ENCODE measurements at places on chromosomes 5 and 9.

- DNase-seq, result no peak
These were observed 535 bp downstream of the JMY start for GRCh38 chr5:79236362-79236969.

- DNase-seq, result no peak
These were observed 116.6 kb downstream of the NMUR2 start for GRCh38 chr5:152288499-152288898.

DNA sequence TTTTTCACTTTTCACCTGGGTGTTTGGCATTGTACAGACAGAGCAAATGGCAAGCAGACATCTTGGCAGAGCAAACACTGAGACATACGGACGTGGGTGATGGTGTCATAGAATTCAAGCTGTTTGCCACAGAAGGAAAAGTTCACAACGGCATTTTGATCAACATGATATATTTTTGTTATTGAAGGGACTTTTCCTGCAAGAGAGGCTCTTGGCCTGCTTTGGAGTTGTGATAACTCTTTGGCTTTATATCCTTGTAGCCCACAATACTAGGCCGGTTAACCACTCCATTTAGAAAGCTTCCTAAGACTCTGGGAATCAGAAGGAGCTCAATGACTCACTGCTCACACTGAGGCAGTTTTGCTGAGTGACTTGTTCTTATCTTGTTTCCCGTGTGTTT, 1038.3 kb downstream of the TLE1 start:
- peak; percentile 13 for DNase-seq

- no peak for DNase-seq
These were observed at the start of gene LEAP2 for GRCh38 chr5:132873119-132873929. LEAP2 (plus strand) TSS chr5:132873668; CDS start chr5:132873695, 27 bp downstream.

- no peak for DNase-seq
These were observed 83.4 kb downstream of the SH3PXD2B start for GRCh38 chr5:172370648-172371545.

- DNase-seq, result no peak
These were observed 581.4 kb downstream of the CDK5RAP2 start for GRCh38 chr9:119998614-119999013.

DNA sequence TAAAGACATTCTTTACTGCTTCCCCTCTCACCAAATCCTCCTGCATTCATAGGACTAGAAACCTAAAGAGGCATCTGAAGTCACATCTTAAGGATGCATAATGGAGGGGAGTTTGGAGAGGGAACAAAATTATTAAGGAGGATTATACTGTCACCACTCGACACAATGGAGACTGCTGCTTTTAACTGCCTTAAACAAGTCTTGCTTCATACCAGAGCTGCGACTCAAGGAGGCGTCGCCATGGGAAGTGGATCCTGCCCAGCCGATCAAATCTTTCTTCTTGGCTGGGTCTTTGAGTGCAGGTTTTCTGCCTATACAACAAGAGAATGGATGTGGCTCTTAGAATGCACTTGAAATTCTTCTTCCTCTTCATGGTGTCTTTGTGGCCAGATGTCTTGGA, 66.7 kb upstream of the FOXE1 start:
- DNase-seq, result no peak

DNA sequence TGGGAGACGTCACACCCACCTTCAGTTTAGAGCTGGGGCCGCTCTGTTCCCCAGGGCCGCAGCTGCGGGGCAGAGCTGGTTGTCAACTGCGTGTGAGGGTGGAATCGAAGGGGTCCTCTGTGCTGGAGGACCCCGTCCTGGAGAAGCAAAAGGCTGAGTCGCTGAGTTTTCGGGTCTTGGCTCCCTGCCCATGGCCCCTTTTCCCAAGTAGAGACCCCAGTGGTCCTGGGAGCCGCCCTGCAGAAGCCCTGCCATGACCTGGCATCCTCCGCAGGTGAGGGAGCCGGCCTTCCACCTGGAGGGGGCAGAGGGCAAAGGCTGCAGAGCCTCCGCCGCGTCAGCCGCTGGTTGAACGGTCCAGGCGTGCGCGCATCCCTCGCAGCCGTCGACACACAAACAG, 90.4 kb upstream of the COL5A1 start:
- DNase-seq, result no peak

DNA sequence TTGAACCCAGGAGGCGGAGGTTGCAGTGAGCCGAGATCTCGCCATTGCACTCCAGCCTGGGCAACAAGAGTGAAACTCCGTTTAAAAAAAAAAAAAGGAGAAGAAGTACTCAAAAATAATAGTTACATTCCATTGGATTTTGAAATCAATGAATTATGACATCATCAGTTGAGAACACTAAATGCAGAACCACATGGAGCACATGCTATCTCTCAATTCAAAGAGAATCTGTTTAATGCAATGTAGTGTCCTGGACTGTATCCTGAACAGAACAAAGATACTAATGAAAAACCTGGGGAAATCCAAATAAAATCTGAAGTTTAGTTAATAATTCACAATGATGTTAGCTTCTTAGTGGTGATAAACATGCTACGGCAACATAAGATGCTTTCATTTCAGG, 20.3 kb downstream of the CDC14B start:
- no peak for DNase-seq

- no peak for DNase-seq
These were observed 18.8 kb downstream of the TRIO start for GRCh38 chr5:14161825-14162556.

- no peak for DNase-seq
These were observed 551.9 kb downstream of the PRELID2 start for GRCh38 chr5:145283141-145283810.

GRCh38 chr9:4298255-4299004, 1.4 kb downstream of the GLIS3 start:
- no peak for DNase-seq

DNA sequence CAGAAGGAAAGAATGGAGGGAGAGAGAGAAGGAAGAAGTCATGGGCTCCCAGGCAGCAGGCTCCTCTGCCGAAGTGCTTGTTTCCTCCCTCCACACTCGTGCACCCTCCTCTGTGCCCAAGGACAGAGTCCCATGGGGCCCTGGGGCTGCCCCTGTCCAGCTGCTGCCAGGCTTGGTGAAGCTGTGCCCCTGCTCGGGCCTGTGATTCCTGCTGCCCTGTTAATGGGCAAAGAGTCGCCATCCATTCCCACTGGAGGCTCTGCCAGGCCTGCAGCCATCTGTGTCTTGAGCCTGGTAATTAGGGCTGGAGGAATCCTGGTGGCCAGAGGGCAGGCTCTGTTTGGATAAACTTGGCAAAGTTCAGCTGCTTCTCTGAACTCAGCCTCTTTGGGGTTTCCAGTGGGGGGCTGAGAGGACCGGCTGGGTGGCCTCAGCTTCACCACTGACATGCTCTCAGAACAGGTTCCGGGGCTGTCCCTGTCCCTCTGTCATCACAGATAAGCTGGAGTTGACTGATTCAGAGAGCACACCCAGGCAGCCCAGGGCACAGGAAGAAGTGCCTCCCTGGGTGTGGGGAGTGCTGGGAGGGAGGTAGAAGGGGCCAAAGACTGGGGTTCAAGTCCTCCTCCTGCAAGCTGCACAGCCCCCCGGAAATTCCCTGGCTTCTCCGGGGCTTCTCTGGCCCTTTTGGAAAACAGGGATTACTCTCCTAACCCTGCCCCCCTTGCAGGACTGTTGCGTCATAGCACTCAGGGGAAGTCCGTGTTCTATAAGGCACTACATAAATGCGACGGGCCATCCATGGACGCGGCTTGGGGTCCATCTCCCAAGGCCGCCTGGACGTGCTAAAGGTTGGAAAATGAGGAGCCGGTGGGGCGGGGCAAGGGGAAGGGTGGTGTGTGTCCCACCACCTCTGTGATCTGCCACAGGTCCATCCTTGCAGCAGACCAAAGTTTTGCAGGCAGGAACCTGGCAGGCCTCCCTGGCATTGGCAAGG, 154.8 kb downstream of the PAX5 start:
- no peak for DNase-seq

DNA sequence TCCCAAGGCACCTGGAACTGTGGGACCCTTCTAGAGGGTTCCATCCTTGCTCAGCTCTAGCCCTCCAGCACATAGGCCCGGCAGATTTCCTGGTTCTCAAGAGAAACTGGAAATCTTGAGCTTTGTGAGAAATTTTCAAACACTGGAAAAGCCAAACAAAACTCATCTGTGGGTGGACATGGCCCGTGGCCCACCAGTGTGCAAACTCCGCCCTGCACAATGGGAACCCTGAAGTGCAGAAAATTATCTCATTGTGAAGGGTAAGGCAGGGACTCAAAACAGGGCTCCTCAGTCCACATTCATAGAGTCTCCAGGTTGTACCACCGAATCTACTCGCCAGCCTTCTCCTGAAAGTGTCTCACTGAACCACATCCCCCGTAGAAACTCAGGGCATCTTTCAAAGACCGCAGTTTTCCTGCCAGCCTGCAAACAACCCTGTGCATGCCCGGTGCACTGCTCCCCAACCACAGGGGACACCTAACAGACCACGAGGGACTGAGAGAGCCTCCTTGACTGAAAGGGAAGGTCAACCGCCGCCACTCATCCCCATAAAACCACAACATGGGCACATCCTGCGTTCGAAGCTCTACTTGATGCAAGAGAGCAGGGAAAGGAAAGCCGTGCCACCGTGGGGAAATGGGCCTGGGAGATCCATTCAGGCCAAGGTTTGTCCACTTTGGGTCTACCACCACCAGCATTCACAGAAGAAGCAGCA, 18.1 kb downstream of the ADAMTS2 start:
- DNase-seq, result no peak

DNA sequence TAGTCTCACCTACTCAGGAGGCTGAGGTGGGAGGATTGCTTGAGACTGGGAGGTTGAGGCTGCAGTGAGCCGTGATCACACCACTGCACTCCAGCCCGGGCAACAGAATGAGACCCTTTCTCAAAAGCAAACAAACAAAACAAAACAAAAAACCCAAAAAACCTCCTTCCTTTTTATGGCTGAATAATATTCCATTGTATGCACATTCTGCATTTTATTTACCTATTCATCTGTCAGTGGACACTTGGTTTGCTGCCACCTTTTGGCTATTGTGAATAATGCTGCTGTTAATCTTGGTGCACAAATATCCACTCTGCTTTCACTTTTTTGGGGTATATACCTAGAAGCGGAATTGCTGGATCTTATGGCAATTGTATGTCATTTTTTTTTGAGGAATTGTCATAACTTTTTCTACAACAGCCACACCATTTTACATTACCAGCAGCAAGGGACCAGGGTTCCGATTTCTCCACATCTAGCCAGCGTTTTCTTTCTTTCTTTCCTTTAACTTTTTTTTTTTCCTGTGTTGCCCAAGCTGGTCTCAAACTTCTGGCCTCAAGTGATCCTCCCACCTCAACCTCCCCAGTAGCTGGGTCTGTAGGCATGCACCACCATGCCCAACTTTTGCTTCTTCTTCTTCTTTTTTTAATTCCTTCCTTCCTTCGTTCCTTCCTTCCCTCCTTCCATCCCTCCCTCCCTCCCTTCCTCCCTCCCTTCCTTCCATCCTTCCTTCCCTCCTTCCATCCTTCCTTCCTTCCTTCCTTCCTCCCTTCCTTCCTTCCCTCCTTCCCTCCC, 30.6 kb downstream of the NKX2-5 start:
- no peak for DNase-seq

- no peak for DNase-seq
These were observed 178.8 kb upstream of the KIF2A start for GRCh38 chr5:62127098-62127736.

DNA sequence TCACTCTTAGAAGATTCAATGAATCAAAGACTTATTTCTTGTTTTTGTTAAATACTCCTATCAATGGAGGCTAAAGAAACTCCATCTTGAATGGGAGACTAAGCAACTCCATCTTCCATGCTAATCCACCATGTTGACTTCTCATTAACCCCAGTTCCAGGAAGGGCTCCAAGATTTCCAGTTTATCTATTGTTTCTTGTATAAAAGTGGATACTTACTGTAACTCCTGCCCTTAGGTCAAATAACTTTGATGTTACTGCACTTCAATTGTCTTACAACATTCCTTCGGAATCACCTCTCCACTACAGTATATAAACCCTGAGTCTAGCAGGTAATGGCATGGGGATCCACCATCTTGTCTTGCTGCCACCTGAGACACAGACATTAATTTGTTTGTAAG, 63.0 kb downstream of the PUM3 start:
- no peak for DNase-seq

DNA sequence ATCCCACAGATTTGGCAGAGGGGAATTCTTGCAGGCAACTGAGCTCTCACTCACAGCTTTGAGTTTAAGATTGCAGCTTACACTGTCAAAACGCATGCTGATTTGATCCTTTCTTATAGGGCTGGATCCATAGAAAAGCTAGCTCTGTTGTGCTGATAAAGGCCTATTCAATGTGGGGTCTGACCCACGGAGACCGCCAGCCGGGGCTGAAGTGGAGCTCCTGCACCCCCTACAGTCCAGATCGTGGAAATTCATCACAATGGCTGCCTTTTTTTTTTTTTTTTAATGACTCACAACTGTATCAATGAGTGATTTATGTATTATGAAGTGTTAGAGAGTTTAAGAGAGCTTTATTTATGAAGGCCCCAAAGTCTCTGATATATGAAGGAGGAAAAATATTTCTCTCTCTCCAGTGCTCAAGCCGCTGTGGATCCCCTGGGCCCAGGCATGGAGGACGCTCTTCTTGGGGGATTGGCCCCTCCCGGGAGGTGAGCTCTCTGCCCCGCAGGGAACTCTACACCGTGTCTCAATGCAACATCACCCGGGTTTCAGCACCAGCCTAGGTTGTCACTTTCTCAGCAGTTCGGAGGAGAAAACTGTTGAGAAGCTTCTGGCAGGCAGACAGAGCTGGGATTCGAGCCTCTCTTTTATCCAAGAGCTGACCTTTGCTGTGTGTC, 700.2 kb downstream of the IRX1 start:
- no peak for DNase-seq

GRCh38 chr5:9498541-9499497, 47.1 kb downstream of the SEMA5A start:
- no peak for DNase-seq

- DNase-seq, result no peak
These were observed 119.6 kb upstream of the SLC12A2 start for GRCh38 chr5:127963931-127964330.

DNA sequence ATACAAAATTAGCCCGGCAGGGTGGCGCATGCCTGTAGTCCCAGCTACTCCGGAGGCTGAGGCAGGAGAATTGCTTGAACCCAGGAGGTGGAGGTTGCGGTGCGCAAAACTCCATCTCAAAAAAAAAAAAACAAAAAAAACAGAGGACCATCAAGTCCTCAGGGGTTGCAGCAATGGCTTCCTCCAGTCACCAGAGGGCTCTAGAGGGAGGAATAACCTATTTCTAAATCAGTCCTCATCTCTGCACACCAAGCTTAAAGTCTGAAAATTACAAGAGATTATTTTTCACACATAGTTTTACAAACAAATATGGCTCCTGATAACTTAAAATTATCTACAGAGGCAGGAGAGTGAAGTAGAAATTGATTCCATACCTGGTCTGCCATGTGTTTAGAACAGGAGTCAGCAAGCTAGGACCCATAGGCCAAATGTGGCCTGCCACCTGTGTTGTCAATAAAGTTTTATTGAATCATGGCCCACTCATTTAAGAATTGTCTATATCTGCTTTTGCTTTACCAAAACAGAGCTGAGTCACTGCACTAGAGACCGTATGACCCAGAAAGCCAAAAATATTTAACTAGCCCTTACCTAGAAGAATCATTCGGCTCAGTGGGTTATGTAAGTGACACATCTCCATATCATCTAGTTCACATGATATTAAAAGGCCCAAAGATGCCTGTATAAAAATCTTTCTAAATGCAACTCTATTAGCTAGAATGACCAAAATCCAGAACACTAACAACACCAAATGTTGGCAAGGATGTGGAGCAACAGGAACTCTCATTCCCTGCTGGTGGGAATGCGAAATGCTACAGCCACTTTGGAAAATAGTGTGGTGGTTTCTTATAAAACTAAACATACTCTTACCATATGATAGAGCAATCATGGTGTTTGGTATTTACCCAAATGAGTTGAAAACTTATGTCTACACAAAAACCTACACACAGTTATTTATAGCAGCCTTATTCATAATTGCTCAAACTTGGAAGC, 207.7 kb downstream of the FRMD3 start:
- DNase-seq, result no peak
